Myocyte (in vitro differentiated cells): ENCODE measurements at places on chromosomes 4 and X.
A peak's percentile ranks its signal among the peaks of the same experiment; 100 is the strongest.

DNA sequence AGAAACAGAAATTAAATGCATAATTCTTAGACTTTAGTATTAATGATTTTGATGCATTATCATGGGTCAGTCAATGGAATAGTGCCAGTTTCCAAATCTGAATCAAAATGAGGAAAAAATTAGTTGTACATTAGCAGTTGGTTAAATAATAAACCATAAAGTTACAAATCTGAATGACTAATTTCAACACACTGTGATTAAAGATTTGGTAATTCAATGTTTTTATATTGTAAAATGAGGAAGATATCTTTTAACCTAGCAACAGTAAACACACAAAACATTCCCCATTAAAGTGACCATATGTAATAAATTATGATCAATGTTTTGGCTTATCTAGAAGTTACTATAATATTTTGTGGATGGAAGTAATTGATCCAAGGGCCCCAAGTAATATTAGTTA is 1.6 kb downstream of the FBXO8 start:
- DNase-seq: no peak

DNA sequence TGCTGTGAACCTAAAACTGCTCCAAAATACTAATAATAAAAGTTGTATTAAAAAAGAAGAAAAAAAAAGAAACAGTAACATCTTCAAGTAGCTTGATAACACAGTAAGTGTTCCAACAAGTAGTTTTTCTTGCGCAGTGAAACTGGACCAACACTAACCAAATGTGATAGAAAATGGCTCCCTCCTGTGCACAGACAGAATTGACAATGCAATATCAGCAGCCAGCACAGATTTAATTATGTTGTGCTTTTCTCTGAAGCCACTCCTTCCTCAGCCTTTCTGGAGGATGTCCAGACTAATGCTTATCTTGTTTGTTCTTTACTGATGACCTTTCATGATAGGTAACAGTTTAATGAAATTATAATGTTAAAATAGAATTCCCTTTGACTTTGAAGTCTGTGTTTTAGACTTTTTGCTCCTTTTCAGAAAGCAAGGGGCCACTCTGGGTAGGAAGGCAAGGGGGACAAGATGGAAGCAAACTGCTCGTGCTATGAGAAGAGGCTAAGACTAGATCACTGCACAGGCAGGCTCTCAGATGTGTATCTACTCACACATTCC is 147.1 kb upstream of the RPL34 start:
- DNase-seq: no peak

GRCh38 chr4:41067369-41067768 is 147.0 kb downstream of the APBB2 start:
- DNase-seq: no peak

DNA sequence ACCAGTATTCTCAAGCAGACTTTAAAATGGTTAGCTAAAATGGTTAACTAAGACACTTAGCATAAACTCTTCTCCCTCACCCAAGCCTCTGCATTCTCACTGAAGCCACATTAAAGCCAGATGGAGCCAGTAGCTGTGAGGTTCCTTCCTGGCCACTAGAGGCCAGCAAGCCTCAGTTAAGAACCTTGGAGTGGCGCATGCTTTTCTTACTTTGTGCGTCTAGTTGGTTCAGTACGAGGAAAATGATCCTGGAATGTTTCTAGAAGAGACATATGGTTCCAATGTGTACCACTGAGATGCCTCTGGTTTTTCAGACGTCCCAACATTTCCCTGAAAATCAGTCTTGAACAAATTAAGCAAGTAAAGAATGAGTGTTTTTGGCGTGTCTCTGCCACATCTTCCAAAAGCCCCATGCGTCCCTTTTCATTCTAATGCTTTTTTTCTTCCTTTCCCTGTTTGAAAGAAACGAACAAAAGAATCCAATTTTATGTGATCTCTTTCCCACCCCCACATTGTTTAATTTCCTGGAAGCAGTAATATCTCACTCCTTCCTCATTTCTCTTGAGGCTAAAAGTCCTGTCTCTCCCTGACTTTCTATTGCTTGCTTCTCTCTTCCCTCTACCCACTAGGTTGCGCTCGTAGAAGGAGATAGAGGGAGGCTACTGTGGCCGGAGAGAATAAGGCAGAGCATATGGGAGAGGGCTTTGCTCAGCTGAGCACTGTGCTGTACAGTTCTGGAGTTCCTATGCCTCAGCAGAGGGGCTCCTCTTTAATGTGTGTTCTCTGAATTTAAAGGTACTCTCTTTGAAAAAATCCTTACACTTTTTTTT is 82.9 kb upstream of the TAB3 start:
- peak; percentile 58 for DNase-seq

DNA sequence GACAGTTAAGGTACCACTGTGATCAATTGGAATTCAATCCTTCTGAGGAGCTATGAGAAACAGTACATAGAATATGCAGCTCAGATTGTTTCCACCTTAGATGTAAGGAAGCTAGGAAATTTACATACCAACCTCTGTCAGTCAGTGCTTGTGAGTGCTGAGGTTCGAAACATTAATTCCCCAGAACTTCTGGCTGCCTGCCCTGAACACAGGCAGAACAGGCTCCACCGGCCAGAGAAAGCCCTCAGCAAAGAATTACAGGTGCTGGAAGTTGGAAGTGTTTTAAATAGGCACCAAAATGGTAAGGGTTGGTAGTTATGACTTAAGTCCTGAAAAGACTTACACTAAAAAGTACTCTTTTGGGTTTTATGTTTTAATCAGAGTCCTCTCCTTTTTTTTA is 651.8 kb downstream of the C4orf33 start:
- no peak for DNase-seq
